GM23248 (cell line): ENCODE measurements at places on chromosomes 11 and 22. TPM values are rescaled to one million over a fixed set of nuclear protein-coding genes. Genes with fewer than 3 reads are reported as not detected.

Gene ACTN3
- total RNA-seq, result not detected in 2 replicates

Gene B4GALNT4
- 16.5 and 24.7 TPM in 2 replicates for total RNA-seq

Gene MGAT3
- total RNA-seq, result not detected in 2 replicates

Gene OR10A2
- not detected in 2 replicates for total RNA-seq

Gene FUT4
- total RNA-seq, result 4.2 and 7.9 TPM in 2 replicates

Gene RTN4RL2
- 0.32 TPM in 1 of 2 replicates, not detected in the other for total RNA-seq

Gene TESMIN
- 0.13 TPM in 1 of 2 replicates, not detected in the other for total RNA-seq

Gene CDC42BPG
- not detected in 2 replicates for total RNA-seq

Gene SMTNL1
- total RNA-seq, result not detected in 2 replicates

Gene GSTT2B
- total RNA-seq, result 5.3 and 8.7 TPM in 2 replicates

DNA sequence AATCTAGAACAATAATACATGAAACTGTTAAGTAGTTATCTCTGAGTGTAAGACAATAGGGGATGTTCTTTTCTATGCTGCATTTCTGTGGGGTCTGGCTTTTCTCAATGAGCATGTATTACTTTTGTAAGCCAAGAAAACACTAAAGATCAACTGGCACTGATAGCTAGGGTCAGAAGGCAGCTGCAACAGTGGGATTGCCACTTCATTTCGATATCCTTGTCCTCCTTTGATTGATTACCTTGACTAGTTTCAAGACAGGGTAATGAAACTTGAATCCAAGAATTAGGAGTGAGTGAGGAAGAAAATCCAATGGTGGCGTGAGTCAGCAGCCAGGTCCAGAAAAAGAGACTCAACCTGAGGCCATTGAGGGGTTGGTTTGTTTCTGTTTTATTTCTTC lies 46.5 kb downstream of the FEZ1 start:
- H3K4me3 ChIP-seq, result no peak overlapping the region
- H3K27ac ChIP-seq, result no peak overlapping the region

GRCh38 chr11:35763765-35764164 lies 101.2 kb downstream of the TRIM44 start:
- no peak overlapping the region for H3K4me3 ChIP-seq
- no peaks in the 10 kb centered on the region for H3K4me1 ChIP-seq
- DNase-seq, result no peak
- H3K27me3 ChIP-seq, result no peaks in the 10 kb centered on the region
- H3K27ac ChIP-seq, result no peak overlapping the region

GRCh38 chr22:50199829-50200460 lies 866 bp upstream of the SELENOO start:
- H3K4me1 ChIP-seq, result peaks cover 8% of the 10 kb centered on the region
- no peaks in the 10 kb centered on the region for H3K27me3 ChIP-seq
- H3K27ac ChIP-seq, result no peak overlapping the region
- peak overlapping the region; percentile 94 for H3K4me3 ChIP-seq

DNA sequence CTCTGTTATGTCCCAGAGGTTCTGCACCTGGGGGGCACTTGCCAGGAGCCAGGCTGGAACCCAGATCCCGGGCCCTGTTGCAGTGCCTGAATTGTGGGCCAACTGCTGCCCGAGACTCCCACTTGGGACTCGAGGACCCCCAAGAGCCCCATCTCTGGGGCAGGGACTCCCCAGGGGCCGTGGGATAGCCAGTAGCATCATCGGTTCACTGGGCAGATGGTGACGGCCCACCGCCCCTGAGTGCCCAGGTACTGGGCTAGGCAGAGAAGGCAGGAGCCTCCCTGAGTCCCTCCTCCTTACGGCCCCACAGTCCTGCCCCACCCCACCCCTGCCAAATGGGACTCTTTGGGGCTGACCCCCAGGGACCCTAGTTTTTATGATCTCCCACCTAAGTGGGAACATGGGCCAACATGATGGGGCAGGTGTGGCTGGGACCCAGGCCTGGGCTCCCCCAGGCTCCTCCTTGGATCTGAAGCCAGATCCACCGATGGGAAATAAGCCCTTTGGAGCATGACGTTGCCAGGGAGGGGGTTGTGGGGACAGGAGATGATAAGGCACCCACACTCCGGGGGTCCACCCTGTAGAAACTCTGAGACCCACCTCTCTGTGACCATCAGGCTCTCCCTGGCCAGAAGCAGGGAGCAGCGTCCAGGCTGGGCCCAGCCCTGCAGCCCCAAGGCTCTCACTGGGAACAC lies 94.5 kb upstream of the FGF3 start:
- no peak for DNase-seq
- H3K27me3 ChIP-seq, result peaks cover 6% of the 10 kb centered on the region
- no peak overlapping the region for H3K4me3 ChIP-seq
- peaks cover 13% of the 10 kb centered on the region for H3K4me1 ChIP-seq

- DNase-seq, result no peak
- no peaks in the 10 kb centered on the region for H3K27me3 ChIP-seq
- no peaks in the 10 kb centered on the region for H3K36me3 ChIP-seq
- no peaks in the 10 kb centered on the region for H3K4me1 ChIP-seq
- H3K4me3 ChIP-seq, result no peak overlapping the region
- H3K27ac ChIP-seq, result no peak overlapping the region
These were observed 1243.9 kb downstream of the LRRC4C start for GRCh38 chr11:40215556-40215955.

DNA sequence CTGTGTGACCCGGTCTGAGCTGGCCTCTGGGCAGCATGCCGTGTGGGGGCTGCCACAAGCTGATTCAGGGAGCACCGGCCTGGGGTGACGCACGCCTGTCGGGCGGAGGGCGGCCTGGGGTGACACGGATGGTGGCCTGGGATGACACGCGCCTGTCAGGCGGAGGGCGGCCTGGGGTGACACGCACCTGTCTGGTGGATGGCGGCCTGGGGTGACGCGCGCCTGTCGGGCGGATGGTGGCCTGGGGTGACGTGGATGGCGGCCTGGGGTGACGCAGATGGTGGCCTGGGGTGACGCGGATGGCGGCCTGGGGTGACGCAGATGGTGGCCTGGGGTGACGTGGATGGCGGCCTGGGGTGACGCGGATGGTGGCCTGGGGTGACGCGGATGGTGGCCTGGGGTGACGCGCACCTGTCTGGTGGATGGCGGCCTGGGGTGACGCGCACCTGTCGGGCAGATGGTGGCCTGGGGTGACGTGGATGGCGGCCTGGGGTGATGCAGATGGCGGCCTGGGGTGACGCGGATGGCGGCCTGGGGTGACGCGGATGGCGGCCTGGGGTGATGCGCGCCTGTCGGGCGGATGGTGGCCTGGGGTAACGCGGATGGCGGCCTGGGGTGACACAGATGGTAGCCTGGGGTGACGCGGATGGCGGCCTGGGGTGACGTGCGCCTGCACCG lies 21.5 kb downstream of the PTDSS2 start:
- no peak for DNase-seq
- peaks cover 5% of the 10 kb centered on the region; the same call in 1 of the 2 replicates for H3K4me1 ChIP-seq
- H3K27me3 ChIP-seq, result no peaks in the 10 kb centered on the region

GRCh38 chr11:117950993-117951961 lies 22.1 kb upstream of the TMPRSS13 start:
- H3K27me3 ChIP-seq, result peaks cover 21% of the 10 kb centered on the region
- no peaks in the 10 kb centered on the region for H3K36me3 ChIP-seq
- H3K4me1 ChIP-seq, result no peaks in the 10 kb centered on the region
- no peak overlapping the region for H3K27ac ChIP-seq
- no peak for DNase-seq
- H3K4me3 ChIP-seq, result no peak overlapping the region

GRCh38 chr11:117490911-117491310 lies 163.3 kb downstream of the CEP164 start:
- DNase-seq, result no peak
- H3K4me1 ChIP-seq, result no peaks in the 10 kb centered on the region
- H3K27ac ChIP-seq, result no peak overlapping the region
- H3K4me3 ChIP-seq, result no peak overlapping the region
- H3K27me3 ChIP-seq, result peaks cover 36% of the 10 kb centered on the region
- H3K36me3 ChIP-seq, result no peaks in the 10 kb centered on the region

GRCh38 chr11:130470832-130471706 lies 22.6 kb downstream of the ADAMTS15 start:
- no peaks in the 10 kb centered on the region for H3K4me1 ChIP-seq
- H3K4me3 ChIP-seq, result no peak overlapping the region
- no peak overlapping the region for H3K27ac ChIP-seq
- H3K27me3 ChIP-seq, result no peaks in the 10 kb centered on the region

DNA sequence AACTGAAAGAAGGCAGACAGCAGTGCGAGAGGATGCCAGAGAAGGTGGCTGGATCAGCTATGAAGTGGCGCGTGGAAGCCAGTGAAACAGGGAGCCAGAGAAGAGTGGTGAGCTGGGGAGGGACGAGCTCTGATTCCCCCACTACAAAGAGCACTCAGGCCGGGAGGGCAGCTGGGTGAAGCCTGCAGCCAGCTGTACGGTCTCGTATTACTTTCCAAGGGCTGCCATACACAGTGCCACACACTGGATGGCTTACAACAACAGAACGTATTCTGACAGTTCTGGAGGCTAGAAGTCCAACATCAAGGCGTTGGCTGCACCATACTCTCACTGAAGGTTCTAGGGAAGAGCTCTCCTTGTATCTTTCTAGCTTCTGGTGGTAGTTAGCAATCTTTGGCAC lies 47.1 kb upstream of the WNT11 start:
- no peak overlapping the region for H3K27ac ChIP-seq
- peaks cover 22% of the 10 kb centered on the region for H3K27me3 ChIP-seq
- H3K36me3 ChIP-seq, result no peaks in the 10 kb centered on the region

DNA sequence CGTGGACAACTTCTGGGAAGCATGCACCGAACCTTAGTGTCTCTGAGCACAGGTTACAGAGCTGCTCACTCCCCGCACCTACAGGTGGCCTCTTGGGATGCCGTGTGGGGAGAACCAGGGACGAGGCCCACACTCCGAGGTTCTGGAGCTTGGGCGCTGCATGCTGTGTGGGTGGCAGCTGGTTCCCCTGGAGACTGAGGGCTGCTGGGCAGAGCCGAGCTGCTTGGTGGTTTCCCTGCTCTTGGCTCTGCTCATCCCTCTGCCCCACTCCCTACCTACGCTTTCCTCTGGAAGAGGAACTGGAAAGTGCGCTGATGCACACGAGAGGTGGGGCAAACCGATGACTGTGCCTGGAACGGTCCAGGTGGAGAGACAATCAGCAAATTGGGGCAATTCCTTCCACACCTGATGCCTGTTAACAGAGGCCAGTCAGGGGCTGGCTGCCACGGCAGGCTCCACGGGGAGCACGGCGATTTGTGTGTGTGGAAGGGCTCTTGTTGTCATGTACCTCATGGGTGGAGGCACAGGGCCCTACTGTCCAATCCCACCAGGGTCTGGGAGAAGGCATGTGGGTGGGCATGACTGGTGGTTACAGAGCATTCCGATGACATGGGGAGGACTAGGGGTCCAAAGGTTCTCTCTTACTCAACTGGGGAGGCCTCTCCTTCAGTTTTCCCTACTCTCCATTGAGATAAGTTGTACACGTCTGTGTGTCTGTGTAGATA lies 60.9 kb downstream of the ST14 start:
- no peak overlapping the region for H3K4me3 ChIP-seq
- no peaks in the 10 kb centered on the region for H3K36me3 ChIP-seq
- no peaks in the 10 kb centered on the region for H3K4me1 ChIP-seq
- no peaks in the 10 kb centered on the region; the same call in 1 of the 2 replicates for H3K27me3 ChIP-seq

- H3K36me3 ChIP-seq, result no peaks in the 10 kb centered on the region
- no peaks in the 10 kb centered on the region for H3K4me1 ChIP-seq
- H3K27ac ChIP-seq, result no peak overlapping the region
- DNase-seq, result no peak
- H3K27me3 ChIP-seq, result no peaks in the 10 kb centered on the region
These were observed 22.2 kb upstream of the RAG2 start for GRCh38 chr11:36620246-36620645.

- H3K27me3 ChIP-seq, result no peaks in the 10 kb centered on the region
- DNase-seq, result no peak
- no peak overlapping the region for H3K27ac ChIP-seq
- no peaks in the 10 kb centered on the region for H3K36me3 ChIP-seq
- H3K4me3 ChIP-seq, result no peak overlapping the region
- no peaks in the 10 kb centered on the region for H3K4me1 ChIP-seq
These were observed 46.5 kb downstream of the FCHSD2 start for GRCh38 chr11:73095613-73096012.

- peak overlapping the region; percentile 45 for H3K4me3 ChIP-seq
- H3K36me3 ChIP-seq, result no peaks in the 10 kb centered on the region
- peak overlapping the region; percentile 94 for H3K27ac ChIP-seq
- no peaks in the 10 kb centered on the region for H3K27me3 ChIP-seq
- peaks cover 31% of the 10 kb centered on the region for H3K4me1 ChIP-seq
These were observed 7.5 kb upstream of the MICAL3 start for GRCh38 chr22:18031695-18032454.

GRCh38 chr11:77104727-77105126 lies 2.1 kb downstream of the OMP start:
- peaks cover 27% of the 10 kb centered on the region for H3K4me1 ChIP-seq
- H3K27me3 ChIP-seq, result no peaks in the 10 kb centered on the region
- no peaks in the 10 kb centered on the region for H3K36me3 ChIP-seq
- no peak overlapping the region for H3K27ac ChIP-seq
- no peak overlapping the region for H3K4me3 ChIP-seq
- peak; percentile 46 for DNase-seq

- H3K4me3 ChIP-seq, result no peak overlapping the region
- DNase-seq, result no peak
- H3K36me3 ChIP-seq, result no peaks in the 10 kb centered on the region
- H3K4me1 ChIP-seq, result no peaks in the 10 kb centered on the region
These were observed 78.8 kb downstream of the MYEOV start for GRCh38 chr11:69372589-69373250.

DNA sequence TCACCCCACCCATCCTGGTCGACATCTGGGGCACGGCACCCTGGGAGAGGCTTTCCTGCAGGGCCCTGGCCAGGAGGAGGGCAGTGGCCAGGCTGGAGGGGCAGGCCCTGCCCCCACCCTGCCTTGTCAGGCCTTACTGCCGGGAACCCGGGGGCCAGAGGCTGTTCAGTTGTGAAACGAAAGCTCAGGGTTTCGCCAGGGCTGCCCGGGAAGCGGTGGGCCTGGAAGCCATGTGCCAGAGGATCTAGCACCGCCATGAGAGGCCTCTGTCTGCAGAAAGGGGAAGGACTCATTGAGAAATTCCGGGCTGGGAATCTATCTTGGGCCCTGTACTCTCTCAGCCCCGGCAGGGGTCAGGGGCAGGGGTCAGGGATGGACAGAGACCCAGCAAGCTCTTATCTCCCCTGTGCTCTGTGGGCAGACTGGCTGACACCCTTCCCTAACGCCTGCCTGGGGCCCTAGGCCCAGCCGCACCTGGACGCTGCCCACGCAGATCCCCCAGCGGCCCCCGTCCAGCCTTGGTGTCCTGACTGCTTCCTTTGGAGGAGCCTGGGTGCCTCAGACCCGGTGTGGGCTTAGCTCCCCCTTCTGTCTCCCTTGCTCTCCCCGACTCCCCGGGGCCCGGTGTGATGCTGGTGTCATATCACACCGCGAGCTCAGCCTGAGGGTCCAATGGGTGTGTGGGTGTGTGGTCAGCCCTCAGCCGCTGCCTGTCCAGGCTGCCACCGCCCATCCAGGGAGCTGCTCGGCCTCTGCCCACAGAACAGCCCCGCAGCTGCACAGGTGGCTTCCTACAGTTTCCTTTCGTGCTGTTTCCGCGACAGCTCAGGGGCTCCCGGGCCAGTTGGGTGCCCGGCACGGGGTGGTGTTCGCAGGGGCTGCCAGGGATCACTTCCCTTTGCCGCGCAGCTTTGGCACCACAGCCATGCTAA lies 6.5 kb downstream of the PIM3 start:
- no peaks in the 10 kb centered on the region; the same call in 1 of the 2 replicates for H3K36me3 ChIP-seq
- no peak overlapping the region for H3K27ac ChIP-seq
- peaks cover 8% of the 10 kb centered on the region; the same call in 1 of the 2 replicates for H3K4me1 ChIP-seq
- no peak for DNase-seq

GRCh38 chr11:116461789-116462188 lies 311.0 kb downstream of the BUD13 start:
- DNase-seq, result peak; percentile 12
- no peak overlapping the region for H3K27ac ChIP-seq
- H3K27me3 ChIP-seq, result peaks cover 15% of the 10 kb centered on the region; the same call in 1 of the 2 replicates
- no peaks in the 10 kb centered on the region for H3K4me1 ChIP-seq
- H3K4me3 ChIP-seq, result no peak overlapping the region
- no peaks in the 10 kb centered on the region for H3K36me3 ChIP-seq
